Cortex of kidney (tissue), 1 donor: ENCODE measurements at places on chromosomes 2 and 18.

DNA sequence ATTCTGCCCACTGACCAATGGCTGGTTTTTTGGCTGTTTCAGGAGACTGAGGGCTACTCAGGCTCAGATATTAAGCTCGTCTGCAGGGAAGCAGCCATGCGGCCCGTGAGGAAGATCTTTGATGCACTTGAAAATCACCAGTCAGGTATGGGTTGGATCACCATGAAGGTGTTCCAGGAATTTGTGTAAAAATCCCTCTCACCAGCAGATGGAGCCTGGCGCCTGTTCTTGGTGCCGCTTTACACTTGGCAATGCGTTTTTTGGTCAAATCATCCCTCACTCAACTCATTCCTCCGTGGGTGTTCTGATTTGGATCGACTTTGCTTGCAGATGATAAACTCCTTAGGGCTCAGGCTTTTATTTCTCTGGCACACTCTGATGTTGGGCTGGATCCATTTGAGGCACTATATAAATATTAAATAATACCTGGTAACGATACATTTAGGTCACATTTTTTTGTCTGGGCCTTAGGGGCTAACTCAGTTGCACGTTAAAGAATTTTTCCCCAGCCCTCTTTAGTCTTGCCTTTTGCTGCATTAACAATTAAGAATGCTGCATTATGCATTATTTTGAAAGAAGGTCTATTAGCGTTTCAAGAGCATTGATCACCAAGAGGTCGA is 50.0 kb downstream of the HDHD2 start:
- no peak for DNase-seq

DNA sequence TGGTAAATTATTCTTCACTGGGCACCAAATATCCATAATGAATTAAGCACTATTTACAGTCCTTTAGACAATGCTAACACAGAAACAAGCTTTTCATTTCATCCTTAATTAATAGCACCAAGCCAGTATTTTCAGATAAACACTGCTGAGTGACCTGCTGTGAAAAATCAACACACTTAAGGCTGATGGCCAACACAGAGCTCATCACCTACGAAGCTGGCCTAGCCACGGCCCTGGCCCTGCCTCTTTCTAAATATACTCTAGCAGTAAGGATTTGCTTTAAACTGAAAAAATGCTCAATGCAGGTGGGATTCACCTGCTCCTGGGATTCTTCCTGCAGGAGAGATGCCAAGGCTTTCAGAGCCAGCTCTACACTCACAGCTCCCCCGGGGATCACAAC is 18.4 kb downstream of the CYB5A start:
- no peak for DNase-seq

DNA sequence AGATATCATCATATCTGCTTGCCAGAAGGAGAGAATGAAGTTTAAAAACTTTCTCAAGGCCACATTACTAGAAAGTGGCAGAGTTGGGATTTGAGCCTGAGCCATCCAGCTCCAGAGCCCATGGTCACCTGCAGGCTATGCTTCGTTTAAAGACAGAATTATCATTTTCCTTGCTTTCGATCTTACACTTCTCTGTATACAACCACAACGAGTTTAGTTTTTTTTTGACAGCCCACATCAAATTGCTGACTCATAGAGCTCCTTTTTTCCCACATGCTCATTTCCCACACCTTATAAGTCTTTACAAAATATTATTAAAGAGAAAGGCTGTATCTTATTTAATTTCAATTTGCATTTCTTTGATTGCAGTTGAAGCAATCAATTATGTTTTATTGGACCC is 6.5 kb downstream of the PLEK start:
- DNase-seq, result no peak

GRCh38 chr2:37912056-37912455 is 13.0 kb upstream of the RMDN2 start:
- no peak for DNase-seq

DNA sequence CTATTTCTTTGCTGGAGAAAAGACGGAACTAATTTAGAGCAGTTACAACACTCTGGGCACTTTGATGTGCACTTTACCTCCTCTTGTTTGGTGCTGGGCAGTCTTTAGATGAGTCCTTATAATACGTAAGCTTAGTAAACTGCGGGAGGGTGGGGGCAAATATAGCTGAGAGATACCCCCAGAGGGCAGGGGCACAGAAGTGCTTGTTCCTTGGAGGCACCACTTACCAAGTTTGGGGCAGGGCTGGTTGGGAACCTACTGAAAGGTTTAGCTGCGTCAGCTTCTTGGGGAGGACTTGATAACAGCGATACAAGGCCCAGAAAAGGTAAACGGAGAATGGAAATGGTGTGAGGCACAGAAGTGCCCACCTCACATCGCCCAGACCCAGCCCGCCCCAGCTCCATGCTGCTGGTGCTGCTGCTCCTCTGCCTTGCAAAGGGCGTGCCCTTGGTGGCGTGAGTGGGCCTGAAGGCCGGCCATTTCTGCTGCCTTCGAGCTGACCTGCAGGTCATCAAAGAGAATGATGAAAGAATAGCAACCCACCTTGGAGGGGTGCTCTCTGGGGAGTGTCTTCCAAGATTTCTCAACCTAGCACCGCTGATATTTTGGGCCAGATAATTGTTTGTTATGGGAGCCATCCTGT is 128.2 kb upstream of the EML6 start:
- no peak for DNase-seq

GRCh38 chr18:41155025-41155424 is 800.0 kb upstream of the PIK3C3 start:
- DNase-seq, result no peak

DNA sequence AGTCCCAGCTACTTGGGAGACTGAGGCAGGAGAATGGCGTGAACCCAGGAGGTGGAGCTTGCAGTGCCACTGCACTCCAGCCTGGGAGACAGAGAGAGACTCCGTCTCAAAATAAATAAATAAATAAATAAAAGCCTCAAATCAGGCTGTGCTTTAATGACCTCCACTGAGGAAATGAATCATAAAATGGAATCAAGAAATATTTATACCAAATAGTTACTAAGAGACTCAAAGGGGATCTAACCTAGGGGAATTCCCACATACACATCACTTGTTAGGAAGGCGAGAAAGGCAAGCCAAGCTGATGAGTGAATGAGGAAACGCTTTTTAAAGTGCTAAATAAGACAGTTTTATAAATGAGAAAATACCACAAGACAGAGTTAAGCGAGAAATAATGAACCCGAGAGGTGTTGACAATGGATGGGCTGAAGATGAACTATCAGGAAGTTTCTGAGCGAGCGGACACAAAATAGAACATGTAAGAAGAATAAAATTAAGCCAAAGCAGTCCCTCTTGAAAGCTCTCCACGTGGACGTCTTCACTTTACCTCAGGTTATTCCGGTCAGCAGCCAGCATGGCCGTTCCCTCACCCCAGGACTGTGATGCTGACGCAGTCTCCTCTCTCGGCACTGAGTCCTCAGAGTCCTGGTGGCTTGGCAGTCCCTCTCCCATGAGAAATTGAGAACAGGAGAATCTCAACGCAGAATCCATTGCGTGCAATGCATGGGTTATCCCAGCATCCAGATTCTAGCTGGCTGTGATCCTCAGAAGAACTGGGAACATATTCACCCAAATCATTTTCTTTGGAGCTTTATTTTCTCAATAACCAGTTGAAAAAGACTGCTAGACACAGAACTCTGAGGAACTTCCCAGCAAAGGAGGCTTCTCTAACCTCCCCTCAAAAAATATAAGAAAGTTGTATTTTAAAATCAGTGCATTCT is 22.3 kb downstream of the PXDN start:
- no peak for DNase-seq

DNA sequence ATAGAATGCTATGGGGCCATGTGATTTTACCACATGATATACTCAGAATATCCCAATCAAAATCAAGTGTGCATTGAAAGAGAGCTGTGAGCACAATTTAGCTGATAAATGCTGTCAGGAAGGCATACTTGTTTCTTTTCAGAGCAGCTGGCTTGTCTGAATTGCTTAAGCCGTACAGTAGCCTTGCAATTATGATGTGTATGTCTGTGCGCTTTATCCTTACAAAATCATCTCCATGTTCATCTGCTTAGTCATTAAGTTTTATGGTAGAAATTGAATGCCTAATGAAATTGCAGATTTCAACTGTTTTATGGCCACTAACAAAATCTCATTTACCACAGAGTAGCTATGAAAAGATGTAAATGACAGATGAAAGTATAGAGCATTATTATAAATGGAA is 346.0 kb upstream of the DLGAP1 start:
- no peak for DNase-seq

DNA sequence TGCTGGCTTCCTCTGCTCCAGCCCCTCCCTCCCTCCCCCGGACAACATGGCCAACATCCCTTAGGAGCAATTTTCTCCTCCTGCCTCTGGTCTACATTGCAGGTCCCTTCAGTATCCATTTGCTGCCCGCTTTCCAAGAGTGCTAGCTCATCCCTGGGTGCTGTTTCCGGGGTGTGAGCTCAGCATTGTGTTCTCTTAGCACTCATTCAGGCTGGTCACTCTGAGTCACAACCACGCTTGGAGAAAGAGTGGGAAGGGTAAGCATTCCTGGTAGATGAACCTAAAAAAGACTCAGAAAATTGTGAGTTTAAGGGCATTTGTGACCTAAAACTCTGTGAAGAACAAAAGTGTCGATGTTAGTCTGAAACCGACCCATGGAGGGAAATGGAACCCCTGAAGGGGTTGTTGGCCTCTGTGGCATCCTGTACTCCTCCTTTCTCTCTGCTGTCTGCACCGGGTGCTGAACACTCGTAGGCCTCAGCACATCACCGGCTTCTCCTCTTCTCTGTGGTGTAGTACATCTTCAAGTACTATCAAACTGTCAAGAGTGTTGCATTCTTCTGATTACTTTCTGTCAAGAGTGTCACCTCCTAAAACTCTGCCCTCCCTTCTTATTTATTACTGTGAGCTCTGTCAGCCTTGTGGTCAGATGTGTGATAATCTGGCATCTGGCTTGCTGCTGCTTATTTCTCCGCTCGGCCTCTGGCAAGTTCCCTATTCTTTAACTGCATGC is 73.0 kb downstream of the CTNNA2 start:
- no peak for DNase-seq

DNA sequence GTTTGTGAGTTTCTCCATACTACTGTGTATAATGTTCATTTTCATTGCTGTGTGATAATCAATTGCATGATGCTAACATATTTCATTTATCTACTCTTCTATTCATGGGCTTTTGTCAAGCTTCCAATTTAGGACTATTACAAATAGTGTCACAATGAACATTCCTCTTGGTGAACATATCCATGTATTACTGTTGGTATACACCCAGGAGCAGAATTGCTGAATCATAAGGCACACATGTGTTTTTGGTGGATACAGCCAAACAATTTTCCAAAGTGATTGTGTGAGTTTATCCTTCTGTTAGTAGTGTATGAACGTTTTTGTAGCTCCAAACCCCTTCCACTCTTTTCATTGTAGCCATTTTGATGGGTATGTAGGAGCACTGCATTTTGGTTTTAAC is 101.6 kb upstream of the COPS8 start:
- no peak for DNase-seq

DNA sequence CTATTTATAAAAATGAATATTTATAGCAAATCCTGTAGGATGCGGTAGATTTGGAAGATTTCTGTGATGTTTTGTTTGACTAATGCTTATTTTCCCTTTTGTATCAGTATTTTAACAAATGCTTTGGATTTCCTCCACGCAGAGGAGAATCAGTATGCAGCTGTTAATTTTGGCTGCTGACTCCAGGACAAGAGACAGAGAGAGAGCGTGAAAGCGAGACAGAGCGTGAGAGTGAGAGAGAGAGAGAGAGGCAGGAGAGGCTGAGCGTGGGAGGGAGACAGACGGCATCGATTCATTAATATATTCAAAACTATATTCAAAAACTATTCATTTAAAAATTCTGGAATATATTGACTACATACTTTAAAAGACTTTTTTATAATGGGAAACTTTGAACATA is 62.5 kb downstream of the RRM2 start:
- no peak for DNase-seq

GRCh38 chr2:150919901-150920300 is 341.8 kb downstream of the RBM43 start:
- DNase-seq, result no peak

DNA sequence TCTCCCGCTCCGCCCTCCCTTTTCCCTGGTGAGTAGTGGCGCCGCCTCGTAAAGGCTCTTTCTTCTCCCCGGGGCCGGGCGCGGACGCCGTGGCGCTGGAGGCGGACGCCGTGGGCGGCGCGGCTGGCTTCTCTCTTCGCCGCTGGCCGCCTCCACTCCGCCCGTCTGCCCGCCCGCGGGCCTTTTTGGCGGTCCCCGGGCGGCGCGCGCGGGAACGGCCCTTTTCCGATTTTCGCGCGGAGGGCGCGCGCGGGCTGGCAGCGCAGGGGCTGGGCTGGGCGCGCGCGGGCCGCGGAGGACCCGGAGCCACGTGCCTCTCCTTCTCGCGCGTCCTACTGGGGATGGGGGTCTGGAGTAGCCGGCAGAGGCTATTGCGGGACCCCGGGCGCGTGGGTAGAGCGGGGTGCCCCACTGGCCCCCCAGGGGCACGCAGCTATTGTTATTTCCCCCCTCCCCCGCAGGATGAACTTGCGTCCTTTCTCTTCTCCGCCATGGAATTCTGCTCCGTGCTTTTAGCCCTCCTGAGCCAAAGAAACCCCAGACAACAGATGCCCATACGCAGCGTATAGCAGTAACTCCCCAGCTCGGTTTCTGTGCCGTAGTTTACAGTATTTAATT is 472 bp downstream of the SLC20A1 start:
- no peak for DNase-seq

- DNase-seq, result no peak
Measured at GRCh38 chr2:163773276-163773675, 37.5 kb upstream of the FIGN start.
